ENCODE measurements at places on chromosomes 2 and 18.

DNA sequence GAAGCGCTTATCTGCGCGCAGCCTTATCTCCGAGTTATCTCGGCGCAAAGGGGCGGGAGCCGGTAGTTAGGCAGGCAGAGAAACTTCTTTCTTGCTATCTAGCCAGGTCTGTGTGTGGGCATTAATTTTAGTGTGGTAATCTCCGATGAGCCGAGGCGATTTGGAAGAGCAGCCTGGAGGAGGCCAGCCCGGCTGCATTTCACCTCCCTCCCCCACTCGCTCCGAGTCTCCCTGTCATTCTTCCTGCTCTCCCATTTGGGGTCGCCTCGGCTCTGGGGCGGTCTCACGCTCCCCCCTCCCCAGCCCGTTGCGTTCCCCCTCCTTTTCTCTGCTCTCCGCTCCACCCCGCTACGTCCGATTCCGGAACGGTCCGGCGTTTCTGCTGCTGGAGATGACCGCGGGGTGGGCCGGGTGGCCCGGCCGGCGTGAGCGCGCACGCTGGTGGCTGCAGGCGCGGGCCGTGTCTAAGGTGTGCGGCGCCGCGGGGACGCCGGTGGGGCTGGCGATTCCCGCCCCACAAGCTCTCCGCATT is 566 bp downstream of the GATA6 start:
- DNase-seq, result no peak

- no peak for DNase-seq
Observed at GRCh38 chr2:152222975-152223637, 47.5 kb upstream of the STAM2 start.

- DNase-seq, result no peak
Observed at GRCh38 chr2:16085073-16085472, 144.7 kb downstream of the MYCN start.

DNA sequence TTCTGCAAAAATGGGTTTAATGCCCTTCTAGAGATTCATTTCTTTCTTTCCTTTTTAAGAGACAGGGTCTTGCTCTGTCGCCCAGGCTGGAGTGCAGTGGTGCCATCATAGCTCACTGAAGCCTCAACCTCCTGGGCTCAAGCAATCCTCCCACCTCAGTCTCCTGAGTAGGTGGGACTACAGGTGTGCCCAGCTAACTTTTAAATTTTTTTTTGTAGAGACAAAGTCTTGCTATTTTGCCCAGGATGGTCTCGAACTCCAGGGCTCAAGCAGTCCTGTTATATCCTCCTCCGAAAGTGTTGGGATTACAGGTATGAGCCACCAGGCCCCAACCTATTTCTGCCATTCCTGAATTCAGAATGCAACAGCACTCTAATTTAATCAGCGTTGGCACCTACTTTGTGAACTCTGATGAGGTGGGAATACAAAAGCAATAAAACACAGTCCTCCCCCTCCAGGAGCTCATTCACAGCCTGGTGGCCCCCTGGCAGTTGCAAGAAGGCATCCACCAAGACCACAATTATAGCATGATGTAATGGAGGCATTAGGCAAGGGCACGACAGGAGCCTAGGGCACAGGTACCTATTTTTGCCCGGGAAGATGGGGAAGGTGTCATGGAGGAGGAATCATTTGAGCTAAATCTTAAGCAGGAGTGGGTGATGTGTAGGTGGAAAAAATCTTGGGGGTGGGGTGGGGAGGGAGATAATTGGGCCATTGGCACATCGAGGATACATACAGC is 5.1 kb downstream of the RHOB start:
- DNase-seq, result no peak

DNA sequence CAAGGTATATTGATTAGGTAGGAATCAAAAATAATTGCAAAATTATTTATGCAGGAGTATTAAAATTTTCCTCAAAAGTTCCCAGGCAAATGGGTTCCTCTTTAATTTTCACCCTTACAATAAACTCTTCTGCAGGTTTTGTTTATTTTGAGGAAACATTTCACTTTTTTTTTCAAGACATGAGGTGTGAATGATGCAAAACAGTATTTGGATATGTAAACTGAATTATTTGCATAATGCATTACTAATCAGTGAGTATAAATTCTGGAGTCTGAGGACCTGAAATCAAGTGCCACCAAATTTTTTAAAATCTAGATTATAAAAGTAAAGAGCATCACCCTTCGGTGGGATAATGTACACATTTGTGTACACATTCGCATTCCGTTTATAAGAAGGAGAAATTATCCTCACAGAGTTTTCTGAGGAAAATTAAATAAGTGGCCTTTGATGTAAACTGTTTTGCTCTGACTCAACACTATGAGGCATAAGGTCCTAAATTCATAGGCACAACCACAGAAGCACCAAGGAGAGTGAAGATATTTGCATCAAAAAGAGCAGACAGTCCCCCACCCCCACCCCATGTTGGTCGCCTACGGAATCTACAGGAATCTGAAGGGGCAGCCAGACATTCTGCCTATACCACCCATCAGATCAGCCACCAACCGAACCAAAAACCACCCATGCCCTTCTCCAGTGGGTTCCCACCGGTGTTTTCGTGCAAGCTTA is 33.1 kb downstream of the BCL11A start:
- no peak for DNase-seq

- DNase-seq, result no peak
Observed at GRCh38 chr2:196247976-196248280, 76.5 kb upstream of the STK17B start.

- DNase-seq, result no peak
Observed at GRCh38 chr2:200411831-200412230, 98.0 kb downstream of the KCTD18 start.
